Islet precursor cell (in vitro differentiated cells): ENCODE measurements at places on chromosomes 4 and X.
A peak's percentile ranks its signal among the peaks of the same experiment; 100 is the strongest.

DNA sequence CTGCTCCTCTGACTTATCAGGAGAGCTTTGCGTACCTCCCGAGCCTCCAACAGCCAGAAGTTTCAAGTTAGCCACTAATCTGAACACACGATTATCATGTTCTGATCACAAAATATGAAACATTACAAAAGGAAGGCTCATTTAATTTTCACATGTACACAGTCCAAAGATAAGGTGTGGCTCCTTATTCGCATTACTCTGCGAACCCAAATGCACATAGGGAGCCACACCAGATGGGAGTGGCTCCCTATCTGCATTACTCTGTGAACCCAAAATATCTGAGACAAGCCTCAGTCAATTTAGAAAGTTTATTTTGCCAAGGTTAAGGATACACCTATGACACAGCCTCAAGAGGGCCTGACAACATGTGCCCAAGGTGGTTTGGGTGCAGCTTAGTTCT lies 28.4 kb downstream of the TLR8 start:
- DNase-seq, result no peak

DNA sequence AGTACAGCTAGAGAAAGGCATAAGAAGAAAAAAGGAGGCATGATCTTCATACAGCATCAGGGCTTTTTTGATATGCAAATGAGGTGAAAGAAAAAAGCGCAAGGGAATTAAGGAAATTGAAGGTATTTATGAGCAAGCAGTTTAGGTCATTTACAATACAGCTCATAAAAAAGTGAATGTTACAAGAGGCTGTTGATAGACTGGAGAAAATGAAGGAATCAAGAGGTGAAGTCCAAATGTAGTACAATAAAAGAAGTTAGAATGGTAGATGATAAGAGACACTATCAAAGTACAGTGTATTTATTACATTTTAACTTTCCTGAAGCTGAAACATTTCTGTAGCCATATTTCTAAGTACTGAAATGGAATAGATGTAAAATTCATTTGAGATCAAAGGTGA lies 1349.5 kb downstream of the ADGRL3 start:
- DNase-seq, result no peak

- DNase-seq, result peak; percentile 74
Observed at GRCh38 chr4:95572304-95572991, 23.7 kb upstream of the UNC5C start.

GRCh38 chr4:1531683-1532548 lies 125.7 kb upstream of the NKX1-1 start:
- DNase-seq, result no peak

DNA sequence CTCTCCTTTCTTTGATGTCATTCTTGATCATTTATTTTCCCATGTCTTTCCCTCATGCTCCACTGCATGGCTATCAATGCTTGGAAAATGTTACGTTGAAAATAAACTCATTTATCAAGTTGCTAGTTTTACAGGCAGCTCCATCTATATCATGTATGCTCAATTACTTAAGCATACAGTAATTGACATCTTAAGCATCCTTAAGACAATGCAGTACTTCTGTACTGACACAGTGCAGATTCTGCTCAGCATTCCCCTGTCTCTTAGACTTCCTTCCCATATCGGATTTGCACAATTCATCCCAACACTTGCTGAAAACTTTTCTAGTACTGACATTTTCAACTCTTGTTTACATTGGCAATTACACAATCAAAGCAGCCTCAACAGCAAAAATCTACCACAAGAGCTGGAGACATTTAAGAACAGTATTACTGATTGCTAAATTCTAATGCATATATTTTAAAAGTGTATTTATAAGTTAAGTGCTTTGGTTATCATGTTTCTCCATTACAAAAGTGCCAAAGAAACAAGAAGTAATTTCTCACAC lies 165.6 kb downstream of the ATP10D start:
- no peak for DNase-seq

DNA sequence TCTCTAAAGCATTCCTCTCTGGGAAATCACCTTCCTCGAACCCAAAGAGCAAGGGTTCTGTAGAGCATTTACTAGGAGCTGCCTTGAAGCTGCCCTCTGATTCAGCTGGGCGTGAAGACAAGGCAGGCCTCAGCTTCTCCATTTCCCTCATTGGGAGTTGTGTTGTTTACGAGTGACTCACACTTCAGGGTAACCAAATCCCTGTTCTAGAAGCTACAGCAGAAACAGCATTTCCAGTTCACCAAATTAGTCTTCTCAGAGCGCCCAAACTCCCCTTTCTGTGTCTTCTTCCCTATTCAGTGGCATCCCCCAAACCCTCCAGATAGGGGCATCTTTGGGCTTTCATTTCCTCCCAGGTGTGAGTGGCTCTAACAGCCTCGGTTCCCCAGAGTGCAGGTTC lies 863 bp upstream of the XPNPEP2 start:
- no peak for DNase-seq

DNA sequence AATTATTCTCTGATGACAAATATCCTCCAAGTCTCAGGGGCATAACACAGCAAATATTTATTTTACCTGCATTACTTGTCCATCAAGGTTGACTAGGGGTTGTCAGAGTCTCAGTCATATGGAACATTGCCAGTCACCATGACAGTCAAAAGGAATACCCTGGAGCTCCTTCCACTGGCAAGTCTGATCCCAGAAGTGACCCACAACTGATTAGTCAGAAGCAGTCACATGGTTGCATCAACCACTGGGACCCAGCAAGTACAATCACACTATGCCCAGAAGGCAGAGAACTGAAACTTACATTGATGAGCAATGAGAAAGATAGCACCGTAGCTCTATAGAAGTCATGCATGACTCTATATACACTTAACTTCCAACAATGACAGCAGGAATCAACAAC lies 41.9 kb upstream of the SOD3 start:
- DNase-seq, result peak; percentile 68

DNA sequence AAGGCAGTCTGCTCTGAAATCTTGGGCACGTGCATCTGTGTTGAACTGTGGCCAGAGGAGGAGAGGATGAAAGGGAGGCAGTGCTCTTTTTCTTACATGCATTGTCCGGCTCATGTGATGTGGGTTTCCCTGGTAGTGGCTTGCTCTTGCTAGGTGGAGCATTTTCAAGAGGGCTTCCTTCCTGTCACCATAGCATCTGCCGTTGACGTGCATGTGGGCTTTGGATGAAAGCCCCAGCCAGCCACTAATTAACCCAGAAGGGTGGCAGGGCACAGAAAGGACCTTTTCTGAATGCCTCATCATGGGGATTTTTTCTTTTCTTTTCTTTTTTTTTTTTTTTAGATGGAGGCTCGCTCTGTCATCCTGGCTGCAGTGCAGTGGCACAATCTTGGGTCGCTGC lies 121.3 kb downstream of the GPR143 start:
- DNase-seq, result no peak

DNA sequence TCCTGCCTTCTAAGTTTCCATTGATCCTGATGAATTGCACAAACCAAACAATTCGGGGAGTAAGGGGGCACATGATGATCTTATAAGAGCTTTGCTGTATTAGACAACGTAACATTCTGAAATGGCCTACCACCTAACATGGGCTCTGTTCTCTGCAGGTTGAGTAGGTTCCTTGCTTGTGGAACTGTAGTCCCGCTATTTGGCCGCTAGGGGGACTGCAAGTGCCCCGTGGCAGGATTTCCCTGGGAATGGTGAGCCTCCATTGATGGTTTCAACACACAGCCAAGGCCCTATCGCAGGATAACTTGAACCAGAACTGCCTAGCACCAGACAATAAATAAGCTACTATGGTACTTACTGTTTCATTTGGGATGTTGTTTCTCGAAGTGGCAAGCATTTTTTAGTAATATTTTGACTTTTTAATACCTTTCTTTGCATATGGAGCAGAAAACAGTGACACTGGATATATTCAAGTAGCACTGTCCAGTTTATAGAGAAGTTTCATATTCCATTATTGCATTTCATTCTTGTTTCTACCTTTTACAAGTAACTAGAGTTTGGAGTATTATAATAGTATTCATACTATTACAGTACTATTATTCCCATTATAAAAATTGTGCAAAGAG lies 11.9 kb downstream of the AR start:
- peak; percentile 58 for DNase-seq

DNA sequence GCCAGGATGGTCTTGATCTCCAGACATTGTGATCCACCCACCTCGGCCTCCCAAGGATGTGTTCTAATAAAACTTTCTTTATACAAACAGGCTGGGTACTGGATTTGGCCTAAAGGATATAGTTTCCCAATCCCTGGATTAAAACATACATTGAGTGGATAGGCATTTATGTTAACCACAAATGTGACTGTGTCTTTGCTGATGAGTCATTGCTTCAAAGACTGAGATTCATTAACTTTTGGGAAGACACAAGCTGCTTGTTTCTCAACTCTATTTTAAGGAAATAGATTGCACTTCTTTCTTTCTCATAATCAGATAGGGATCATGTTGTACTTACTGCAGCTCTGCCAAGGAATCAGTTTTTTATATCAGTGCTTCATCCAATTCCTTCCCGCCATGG lies 131.3 kb upstream of the AGA start:
- no peak for DNase-seq

GRCh38 chr4:150116506-150116905 lies 38.3 kb downstream of the DCLK2 start:
- DNase-seq, result no peak

DNA sequence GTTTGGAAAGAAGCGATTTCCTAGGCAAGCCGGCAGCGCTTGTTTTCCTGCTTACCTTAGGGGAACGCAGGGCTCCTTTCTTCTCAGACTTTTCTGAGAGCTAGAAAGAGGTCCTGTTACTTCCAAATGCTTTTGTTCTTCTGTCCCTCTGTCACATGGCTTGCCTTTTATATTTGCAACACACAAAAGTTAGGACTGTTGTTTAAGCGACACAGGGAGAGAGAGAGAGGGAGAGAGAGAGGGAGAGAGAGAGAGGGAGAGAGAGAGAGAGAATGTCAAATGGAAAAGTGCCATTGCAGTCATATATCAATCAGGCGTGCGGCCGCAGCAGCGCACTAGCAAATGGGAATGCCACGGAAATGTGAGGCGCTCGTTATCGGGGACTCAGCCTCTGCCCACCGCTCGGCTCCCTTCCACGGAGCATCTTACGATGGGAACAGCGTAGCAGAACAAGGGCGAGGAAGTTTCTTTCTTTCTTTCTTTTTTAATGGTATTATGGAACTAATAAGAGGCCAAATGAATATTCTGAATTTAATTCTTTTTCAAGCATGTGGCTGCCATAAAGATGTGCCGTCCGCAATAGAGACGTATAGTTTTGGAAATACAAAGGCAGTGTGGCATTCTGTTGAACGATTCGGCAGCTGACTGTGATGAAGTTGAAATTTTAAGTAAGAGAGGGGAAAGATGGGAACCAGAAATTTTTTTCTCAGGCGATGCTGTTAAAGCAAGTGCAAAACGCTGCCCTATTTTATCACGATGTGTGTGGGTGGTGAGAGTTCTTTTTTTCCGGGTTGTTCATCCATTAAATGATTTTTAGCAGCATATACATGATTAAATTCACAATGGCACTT lies at the start of gene NDP:
TSS of gene NDP (minus strand) at position 142 of the 851 bp plus-strand sequence. CDS start 14,745 bp downstream, outside the sequence.
- no peak for DNase-seq

DNA sequence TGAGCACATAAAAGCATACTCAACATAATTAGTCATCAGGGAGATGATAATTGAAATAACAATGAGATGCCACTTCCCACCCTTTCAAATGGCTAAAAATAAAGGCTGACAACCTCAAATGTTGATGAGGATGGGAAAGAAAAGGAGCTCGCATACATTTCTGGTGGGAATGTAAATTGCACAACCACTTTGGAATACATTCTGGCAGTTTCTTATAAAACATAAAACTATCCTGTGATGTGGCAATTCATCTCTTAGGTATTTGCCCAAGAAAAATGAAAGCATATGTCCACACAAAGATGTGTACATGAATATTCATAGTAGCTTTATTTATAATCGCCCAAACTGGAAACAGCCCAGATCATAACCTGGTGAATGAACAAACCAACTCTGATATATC lies 687 bp upstream of the ZNF275 start:
- no peak for DNase-seq
